CD4-positive, alpha-beta T cell treated with Interleukin-6 for 4 hours (primary cell): ENCODE measurements at places on chromosomes 12 and 14.
A peak's percentile ranks its signal among the peaks of the same experiment; 100 is the strongest.

- DNase-seq, result peak; percentile 43
These were observed 479 bp downstream of the KDM5A start for GRCh38 chr12:388541-389141.

GRCh38 chr14:68654471-68654941 lies 138.4 kb downstream of the ZFP36L1 start:
- DNase-seq, result no peak

DNA sequence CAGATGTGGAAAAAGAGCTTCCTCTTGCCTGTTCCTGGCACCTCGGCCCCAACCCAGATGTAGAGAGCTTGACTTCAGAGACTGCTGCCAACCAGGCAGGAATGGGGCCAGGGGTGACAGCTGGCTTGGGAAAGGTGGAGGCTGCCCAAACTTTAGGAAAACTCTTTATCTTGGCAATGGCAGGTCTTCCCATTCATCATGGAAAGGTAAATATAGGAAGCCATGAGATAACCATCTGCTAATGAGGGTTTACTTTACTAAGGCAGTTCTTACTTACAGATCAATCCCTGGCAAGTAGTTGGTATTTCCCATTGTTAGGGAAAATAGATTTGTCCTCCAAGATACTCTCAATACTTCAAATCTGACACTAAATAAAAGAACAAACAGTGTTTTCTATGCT lies 143.1 kb upstream of the NUDT4 start:
- no peak for DNase-seq

DNA sequence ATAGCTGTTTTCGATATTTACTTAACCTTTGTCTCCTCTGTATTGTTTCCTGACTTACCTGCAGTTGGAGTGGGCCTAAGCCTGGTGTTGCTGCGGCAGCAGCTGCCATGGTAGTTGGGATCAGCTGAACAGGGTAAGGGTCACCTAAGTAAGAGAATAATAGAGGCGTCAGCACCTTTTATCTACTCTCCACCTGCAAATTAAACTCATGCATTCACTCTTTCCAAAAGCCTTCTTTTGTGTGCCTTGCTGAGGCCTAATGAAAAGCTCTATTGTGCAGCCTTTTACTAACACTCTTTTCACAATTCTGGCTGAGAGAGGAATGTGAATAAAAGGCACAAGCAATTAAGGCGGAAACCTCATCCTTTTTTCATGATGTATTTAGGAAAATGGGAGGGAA lies 308.7 kb downstream of the SOX5 start:
- DNase-seq, result no peak

DNA sequence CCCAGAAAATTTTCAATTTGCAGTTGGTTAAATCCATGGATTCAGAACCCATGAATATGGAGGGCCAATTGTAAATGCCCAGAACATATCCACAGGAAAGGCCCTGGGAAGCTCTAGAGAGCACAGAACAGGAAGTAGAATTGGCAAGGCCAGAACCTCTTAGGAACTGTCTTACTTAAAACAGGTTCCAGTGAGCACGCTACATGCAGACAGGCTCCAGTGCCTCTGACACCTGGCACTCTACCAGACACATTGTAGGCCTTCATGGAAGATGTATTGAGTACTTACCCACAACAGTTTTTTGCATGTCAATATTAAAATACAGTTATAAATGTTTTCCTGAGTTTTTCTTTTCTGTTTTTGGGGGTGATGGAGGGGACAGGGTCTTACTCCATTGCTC lies 188.2 kb upstream of the FRMD6 start:
- no peak for DNase-seq

DNA sequence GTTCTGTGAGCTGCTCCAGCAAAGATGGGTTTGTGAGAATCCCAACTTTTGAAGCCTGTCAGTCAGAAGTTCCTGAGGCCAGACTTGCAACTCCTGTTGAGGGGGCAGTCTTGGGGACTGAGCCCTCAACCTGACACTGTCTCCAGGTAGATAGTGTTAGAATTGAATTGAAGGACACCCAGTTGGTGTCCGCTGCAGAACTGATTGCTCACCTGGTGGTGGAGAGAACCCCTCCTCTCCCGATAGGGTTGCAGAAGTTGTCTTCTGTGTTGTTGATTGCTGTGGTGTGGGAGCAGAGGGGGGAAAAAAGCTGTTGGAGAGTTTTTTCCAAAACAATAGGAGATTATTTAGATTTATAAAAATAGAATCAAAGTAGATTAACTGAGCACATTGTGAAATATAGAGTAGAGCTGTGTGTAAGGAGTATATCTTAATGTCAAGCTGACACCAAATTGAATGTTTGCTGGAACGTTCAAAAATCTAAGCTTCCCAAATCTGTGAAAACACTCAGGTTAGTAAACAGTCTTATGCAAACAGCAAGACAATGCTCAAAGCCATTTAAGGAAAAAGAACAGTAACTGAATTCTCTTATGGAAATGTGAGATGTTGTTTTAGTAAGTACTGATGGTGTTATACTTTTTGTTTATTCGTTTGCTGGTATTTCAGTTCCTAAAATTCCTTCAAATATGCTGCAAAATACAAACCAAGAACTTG lies 18.6 kb downstream of the HIF1A start:
- no peak for DNase-seq

GRCh38 chr14:99248761-99249171 lies 23.2 kb downstream of the BCL11B start:
- no peak for DNase-seq

DNA sequence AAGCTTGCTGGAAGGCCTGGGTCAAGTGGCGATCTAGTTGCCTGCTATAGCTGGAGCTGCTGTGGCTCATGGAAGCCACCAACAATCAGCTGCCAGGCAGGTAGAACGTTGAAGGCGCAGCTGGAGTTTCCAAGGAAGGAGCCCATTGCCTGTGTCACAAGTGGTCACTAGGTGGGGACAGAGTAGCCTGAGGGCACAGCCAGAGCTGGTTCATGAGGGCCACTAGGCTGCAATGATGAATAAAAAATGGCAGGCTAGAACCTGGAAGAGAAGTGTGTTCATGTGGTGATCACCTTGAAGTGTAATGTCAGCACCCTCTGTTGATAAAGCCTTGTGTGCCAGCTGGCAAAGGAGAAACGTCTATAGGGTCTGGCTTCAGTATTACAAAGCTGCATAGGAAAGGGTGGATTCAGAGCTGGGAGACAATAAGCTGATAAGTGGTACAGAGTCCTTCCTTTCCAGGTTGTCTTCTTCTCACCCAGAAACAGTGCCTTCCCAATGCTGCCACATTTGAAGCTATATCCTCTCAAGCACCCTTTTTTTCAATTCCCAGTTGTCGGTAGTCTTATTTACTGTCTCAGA lies 165.8 kb downstream of the EMP1 start:
- DNase-seq, result peak; percentile 15

DNA sequence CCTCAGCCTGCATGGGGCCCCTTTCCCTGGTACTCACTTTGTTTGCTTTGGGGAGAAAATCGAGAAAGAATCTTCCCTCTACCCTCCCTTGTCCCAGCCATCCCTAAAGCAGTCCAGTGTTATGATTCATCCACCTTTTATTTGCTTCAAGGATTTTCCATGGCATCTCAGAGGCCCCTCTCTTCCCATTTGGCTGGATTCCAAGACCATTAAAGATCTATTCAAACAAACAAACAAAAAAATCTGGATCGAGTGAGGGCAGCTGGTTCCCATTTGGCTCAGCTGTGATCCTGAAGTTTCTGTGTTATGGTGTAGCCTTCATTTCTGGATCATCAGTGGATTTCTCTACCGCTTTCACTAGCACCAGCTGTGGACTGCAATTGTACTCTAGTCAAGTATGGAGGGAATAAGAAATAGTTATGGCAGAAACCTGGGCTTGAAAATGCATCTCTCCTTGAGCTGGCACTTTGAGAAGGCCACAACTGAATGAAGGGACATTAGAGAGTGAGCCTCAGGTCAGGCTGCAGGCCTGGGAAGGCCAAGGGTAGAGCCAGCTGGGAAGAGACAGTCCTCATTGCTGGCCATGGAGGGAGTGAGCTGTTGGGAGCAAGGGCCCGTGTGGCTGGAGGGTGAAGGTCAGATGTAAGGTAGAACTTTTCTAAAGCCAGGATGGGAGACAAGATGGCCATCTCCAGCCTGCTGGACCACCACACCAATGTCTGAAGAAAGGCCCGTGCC lies 13.7 kb downstream of the KRT71 start:
- DNase-seq, result no peak

GRCh38 chr12:92444763-92445162 lies 258.0 kb upstream of the PLEKHG7 start:
- no peak for DNase-seq

DNA sequence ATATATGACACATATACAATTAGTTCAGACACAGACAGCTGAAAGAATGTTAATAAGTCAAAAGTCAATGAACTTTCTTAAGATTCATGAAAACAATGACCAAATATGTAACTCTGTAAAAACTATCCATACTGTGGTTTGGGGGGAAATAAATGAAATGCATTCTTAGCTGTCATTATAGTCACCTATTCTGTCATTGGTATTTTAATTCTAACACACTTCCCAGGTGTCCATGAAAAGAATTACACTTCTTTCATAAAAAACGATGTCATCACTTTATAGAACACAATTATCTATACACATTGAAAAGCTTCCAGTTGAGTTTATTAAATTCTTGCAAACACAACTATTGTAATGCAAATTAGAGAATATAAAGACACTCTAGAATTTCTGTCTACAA lies 35.8 kb downstream of the PPFIA2 start:
- DNase-seq, result no peak

DNA sequence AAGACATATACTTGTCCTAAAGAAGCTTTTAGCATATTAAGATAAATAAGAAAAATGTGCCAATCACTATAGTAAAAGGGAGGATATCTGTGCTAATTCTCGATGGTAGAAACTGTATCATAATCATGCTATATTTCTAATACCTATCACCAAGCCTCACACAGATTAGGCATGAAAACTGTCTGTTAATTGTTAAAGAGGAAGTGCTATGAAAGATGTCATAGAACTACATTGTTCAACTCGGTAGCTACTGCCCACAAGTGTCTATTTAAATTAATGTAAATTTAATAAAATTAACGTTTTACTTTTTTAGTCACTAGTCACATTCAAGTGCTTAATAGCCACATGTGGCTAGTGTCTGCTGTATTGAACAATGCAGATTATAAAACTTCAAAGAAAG lies 77.5 kb upstream of the KICS2 start:
- no peak for DNase-seq

DNA sequence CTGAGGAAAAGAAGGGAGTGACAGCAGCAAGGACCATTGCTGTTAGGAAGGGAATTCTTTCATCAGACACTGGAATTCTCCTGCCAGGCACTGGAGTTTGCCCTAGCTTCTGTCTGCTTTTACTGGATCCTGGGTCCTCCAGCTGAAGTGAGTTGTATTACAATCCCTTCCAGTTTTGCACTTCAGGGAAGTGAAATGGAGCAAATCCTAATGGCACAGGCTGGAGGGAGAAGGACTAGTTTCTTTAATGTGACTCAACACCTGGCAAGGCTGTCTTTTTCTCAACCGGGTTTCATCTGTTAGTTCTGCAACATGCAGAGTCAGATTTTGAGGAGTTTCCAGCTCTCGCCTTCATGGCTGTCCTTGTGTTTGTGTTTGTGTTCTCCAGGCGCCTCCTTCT lies 45.8 kb downstream of the ETV6 start:
- DNase-seq, result no peak

DNA sequence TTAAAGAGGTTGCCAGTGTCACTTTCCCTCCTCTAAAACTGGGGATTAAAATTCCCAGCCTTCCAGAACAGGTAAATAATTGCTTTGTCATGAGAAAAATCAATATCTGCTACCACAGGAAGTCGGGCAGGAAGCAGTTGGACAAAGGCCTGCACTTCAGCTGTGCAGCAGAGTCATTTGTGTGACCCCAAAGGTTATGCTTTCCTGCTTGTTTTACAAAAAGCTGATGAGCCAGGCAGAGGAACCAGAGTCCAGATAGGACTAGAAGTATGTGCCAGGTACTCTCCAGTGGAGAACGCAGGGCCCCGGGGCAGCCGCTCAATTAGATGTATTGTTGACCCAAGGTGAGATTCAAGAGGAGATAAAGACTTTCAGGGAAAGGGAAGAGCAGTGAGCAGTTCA lies 117.1 kb upstream of the FRMD6 start:
- no peak for DNase-seq

DNA sequence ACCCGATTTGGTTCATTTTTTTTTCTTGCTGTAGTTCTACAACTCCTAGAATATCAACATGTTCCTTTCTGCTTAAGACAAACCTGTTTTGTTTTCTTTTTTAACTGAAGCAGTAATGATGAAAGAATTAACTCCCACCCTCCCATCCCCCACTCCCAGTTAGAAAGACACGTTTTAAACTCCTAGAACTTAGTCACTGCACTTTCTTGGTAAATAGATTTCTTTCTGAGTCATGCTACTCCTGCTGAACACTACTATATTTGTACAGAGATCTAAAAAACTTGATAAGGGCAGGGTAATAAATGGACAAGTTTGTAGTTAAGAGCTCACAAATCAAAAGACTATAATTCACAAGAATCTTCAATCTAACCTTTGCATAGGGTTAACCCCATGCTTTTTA lies 118.9 kb upstream of the PTPRB start:
- DNase-seq, result no peak

GRCh38 chr14:93708311-93708734 lies 80.0 kb downstream of the PRIMA1 start:
- no peak for DNase-seq

DNA sequence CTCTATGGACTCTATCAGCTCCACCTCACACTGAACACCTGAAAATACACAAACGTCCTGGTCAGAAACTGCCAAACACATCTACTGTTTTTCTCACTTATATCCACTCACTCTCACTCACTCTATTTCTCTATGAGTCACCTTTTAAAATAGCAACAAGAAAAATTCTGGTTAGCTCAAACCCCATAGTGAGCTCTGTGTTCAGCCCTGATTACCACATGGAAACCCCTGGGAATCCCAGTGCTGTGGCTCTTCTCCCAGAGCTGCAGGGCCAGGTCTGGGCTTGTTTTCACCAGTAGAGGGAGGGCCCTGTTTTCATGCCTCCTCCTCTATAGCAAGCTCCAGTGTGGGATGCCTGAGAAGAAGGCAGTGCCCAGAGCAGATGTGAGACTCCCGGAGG lies 1126.1 kb downstream of the TMEM121 start:
- no peak for DNase-seq

DNA sequence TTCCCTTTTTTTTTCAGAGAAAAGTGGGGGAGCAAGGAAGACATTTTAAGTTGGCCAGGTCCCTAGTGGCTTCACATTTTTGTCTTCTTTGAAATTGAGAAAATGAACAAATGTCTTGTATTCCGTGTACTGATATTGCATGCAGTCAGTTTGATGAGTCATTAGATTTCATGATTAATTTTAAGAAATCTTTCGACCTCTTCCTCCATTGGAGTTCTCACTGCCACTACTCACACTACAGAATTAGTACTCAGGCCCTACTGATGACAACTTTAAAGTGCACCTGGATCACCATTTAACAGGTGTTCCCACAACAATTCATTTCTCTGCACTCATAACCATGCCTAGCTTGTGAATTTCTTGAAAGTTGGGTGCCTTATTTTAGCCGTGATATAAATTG lies 50.5 kb downstream of the SAMD4A start:
- DNase-seq, result no peak

GRCh38 chr14:100305324-100306100 lies 732 bp downstream of the SLC25A29 start:
- DNase-seq, result peak; percentile 33
